ENCODE measurements at places on chromosomes 3 and 15.

GRCh38 chr3:119557877-119558269 is 1.5 kb downstream of the CD80 start:
- DNase-seq: no peak

DNA sequence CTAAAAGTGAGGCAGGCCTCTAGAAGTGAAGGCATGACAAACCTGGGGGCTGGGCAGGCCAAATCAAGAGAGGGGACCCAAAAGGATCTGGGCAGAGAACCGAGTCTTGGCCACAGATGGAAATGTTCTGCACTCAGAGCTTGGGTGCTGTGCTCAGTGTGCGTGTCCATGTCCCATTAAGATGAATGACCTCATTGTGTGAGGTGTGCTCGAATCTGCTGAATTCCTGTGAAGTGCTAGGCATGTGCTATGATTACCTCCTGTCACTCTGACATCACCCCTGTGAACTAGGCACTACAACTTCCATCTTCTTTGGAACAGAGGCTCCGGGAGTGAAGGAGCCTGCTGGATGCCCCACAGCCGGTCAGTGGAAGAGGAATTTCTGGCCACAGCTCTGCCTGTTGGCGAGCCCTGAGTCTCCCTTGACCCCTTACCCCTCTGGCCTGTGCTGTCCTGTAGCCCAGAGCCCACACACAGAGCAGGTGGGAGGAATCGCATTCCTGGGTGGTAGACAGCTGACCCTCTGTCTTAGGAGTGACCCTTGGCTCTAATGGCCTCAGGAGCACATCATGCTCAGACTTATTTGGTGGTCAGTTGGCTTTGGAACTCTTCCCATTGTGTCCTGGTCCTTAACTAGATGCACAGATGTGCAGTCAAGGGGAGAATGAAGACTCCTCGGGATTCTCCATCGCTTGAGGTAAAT is 67.6 kb upstream of the CTDSPL start:
- DNase-seq: no peak

GRCh38 chr3:55885721-55886120 is 398.6 kb upstream of the WNT5A start:
- peak; percentile 89 for DNase-seq

DNA sequence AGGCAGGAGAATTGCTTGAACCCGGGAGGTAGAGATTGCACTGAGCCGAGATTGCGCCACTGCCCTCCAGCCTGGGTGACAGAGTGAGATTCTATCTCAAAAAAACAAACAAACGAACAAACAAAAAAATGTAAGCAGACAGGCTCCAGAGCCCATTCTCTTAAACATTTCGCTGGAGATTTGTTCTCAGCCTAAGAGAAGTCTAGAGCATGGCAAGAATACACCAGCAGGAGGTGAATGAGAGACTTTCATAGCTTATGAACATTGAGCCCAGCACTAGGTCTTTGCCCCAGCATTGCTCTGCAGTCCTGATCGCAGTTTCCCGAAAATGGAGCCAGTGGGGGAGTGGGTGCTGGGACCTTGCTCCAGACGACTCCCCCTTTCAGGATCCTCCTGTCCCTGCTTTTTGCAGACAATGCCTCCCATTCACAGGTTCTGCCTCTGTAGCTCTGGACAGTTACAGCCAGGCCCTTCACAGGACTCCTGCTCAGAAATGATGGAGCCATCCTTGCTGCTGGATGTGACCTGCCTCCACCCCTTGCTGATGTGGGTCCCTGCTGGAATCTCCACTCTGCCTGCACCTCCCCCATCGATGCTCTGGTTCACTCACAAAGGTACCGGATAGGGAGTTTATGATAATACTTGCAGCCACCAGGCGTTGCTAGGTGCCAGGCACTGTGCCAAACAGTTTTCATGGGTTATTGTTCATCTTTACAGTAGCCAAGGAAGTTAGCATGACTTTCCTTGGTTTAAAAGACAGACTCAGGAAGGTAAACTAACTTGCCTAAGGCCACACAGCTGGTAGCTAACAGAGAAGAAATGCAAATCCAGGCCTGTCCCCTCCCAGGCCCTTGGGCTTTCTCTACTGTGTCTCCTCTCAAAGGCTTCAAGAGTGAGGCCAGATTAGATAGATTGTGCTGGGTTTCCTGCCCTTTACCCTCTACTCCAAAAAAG is 329.7 kb upstream of the TLE3 start:
- DNase-seq: no peak

DNA sequence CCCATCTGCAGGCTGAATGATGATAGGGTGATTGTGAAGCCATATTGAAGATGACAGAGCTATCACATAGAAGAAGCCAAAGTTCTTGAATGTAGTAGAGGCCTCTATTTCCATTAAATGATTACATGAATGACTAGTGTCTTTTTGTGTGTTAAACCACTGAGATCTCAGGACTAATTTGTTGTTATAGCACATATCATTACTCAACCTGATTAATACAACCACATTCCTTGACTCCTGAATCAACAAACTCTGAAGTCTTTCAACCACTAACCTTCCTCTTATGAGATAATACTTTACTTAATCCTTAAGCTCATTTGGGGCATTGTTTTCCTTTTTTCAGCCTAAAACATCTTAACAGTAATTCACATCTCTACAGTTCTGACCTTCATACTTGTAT is 564.5 kb upstream of the ADAMTS9 start:
- peak; percentile 59 for DNase-seq

DNA sequence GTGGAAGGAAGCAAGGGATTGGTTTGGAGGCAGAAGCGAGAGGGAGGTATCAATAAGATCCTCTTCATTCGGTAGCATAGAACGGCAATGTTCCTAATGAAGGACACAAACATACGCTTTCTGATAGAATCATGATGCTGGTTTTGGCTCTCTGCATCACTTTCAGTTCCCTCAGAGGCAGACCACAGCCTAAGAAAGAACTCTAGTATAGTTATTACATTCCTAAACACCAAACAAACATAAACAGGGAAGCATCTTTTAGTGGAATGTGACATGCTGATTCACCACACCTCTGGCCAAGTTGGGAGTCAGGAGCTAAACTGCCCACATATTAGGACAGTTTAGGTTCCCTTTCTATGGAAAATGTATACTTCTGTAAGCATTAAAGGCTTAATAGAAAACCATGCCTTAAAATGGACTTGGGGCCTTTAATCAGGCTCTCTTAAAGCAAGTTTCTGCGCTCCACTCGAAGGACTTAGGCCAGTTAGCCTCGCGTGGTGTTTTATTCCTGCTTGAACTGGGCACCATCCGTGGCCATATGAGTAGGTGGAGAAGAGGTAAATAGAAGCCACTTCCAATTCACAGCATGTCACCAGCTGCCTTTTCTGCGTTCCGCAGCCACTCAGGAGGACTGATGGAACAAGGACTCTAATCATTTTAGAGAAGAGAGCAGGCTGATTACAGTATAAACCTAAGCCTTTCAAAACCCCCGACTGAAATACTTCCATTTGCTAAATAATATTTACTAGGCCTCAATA is 53.7 kb downstream of the CD47 start:
- DNase-seq: peak; percentile 23

- no peak for DNase-seq
These were observed 48.9 kb upstream of the NAALADL2 start for GRCh38 chr3:174810254-174810653.

DNA sequence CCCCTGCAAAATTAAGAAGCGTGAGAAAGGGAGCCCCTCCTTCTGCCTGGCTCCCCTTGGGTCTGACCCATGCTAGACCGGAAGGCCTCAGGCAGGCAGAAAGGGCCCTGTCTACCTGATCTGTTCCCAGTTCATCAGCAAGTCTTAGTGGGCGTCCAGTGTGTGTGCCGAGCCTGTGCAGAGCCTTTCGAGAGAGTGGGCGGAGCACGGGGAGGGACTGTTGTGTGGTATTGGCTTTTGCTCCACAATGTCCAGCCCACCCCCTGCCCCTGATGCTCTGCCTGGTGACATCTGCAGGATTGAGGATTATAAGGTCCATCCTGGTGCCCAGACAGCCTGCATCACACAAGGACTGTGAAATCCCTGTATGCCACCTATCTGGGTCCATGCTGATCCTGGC is 82.9 kb downstream of the CHDH start:
- no peak for DNase-seq

- no peak for DNase-seq
These were observed 42.1 kb downstream of the PLS1 start for GRCh38 chr3:142638291-142638690.

DNA sequence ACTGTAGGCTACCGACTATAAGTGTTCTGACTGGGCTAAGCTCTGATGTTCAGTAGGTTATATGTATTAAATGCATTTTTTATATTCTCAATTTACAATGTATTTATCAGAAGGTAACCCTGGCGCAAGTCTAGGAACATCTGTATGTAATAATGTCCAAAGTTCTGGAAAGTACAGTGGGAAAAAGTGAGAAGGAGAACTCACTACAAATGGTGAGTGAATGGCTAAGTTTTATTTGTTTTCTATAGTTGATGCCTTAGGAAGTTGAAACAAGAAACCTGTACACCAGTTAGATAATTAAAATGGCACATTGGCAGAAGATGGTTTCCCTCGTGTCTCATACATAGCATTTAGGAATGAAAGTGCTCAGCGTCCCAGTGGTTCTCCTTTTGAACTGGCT is 333.4 kb upstream of the THRB start:
- DNase-seq: no peak

DNA sequence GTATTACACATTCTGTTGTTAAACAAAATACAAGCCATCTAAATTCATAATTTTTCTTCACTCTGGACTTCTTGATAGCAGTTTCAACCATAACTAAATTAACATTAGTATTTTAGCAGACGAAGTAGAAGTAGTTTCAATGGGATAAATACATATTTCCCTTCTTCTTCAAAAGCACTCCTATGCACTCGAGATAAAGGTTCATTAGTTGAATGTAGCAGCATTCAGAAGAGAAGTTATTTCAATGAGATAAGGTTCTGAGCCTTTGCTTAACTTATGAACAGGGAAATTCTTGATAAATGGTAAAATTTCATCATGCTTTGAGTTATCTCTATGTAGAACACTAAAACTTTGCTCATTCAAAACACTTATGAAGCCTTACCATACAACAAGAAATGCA is 11.8 kb downstream of the TM4SF18 start:
- DNase-seq: no peak

DNA sequence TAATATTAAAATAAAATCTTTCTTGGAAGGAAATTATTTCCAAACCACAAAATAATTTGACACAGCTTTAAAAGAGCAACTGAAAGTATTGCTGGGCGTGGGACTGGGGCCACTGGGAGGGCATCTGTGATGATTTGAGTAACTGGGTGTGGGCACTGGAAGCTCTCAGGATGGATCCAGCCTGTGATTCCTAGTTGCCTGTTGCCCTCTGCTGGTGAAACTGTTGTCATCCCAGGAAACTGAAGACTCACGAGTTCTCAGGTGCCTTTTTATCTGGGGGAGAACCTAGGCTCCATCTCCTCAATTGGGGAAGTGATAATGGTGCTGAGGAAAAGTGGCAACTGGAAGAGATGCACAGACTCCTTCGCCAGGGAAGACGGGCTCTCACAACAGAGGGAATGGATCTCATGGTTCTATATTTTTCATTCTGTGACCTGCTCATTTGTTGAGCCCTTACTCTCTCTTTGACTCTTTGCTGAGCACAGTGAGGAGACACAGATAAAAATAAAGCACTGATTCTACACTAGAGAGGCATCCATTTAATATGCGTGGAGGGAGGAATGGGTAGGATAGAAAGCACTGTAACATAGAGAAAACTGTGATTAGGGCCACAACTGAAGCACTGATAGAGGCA is 61.6 kb downstream of the TPRG1 start:
- DNase-seq: peak; percentile 69

DNA sequence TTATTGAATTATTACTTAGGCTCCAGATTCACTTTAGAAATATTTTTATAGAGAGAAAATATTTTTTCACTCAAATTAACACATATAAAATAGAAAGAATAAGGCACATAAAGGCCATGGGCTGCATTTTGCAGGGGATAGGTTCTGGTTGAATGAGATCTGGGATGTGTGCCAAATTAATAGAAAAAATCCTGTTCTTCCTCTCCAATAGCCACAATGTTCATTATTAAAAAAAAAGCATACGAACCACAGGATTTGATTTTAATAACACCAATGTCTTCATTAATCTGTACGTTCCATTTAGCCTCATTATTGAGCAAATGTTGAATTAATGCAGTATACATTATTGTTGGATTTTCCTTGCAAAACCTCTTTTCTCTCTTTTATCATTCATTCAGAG is 622.8 kb upstream of the AGTR1 start:
- no peak for DNase-seq

DNA sequence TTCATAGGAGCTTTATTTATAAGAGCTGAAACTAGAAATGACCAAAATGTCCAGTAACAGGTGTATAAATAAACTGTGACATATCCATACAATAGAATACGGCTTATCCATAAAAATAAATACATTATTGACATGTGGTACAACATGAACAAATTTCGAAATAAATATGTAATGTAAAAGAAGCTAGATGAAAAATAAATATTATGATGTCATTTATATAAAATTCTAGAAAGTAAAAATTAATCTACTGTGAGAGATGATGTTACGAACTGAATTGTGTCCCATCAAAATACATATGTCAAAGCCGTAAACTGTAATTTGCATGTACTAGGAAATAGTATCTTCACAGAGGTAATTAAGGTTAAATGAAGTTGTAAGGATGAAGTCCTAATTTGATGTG is 1104.9 kb downstream of the NSUN3 start:
- DNase-seq: no peak

GRCh38 chr3:58672451-58672850 is 5.9 kb upstream of the FAM3D start:
- no peak for DNase-seq

- DNase-seq: no peak
These were observed 174.6 kb downstream of the STT3B start for GRCh38 chr3:31707286-31707685.

DNA sequence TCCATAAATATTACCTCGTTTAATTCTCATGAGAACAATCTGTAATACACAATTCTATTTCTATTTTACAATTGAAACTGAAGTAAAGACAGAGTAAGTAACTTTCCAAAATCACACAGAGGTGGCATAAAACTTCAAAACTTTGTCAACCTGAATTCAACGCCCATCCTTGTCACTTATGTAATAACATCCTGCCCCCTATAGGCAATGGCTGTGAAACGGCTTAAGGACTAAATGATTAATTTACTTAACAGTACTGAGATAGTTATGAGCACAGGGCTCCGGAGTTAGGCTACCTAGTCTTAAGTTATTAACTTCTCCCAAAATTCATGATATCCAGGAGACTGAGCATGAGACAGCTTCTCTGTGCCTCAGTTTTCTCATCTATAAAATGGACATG is 293.1 kb upstream of the CHRM5 start:
- no peak for DNase-seq

- DNase-seq: peak; percentile 27
These were observed 41.7 kb downstream of the OXSM start for GRCh38 chr3:25831578-25831977.

DNA sequence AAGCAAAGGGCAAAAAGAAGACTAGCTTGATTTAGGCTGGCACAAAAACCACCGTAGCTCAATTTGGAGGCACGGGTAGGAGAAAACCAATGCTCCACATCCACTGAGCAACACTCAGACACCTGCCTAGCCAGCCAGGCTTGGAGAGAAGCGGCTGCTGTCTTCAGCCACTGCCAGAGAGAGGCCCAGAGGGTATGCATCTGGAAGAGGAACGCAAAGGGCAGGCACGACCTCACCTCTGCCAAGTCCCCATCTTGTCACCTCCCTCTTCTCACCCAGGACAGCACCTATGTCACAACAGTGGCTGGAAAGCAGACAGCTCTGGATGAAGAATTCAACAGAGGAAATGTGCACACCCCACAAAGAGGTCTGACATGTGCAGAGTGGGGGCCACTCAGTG is 93.5 kb downstream of the ADAMTS17 start:
- no peak for DNase-seq
